ENCODE measurements at places on chromosomes 5 and 9.

GRCh38 chr5:142181096-142181495 lies 72.5 kb downstream of the NDFIP1 start:
- no peak for DNase-seq

- no peak for DNase-seq
These were observed 21.3 kb upstream of the NCS1 start for GRCh38 chr9:130150779-130151382.

DNA sequence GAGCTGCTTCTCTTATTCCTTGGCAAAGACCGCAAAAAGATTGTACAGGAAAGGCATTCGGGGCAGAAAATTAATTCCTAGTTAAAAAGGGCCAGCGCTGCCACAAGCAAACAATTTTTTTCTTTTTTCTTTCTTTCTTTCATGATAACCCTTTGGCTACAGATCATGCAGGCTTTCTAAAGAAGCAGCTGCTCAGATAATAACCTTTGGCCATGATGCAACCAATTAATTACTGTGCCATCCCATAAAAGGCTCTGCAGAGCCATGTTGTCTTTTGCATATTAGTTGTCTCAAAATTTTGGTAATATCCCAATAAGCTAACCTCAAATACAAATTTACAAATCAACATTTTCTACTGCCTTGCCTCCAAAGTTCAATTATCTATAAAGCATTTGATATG lies 758.4 kb upstream of the SEMA6A start:
- no peak for DNase-seq

- DNase-seq = no peak
These were observed 131.5 kb downstream of the ARHGAP26 start for GRCh38 chr5:142901476-142902185.

GRCh38 chr5:92567831-92568450 lies 1013.1 kb downstream of the NR2F1-AS1 start:
- DNase-seq = no peak

- DNase-seq = no peak
These were observed 412.0 kb downstream of the ACTL7B start for GRCh38 chr9:108443741-108444140.

DNA sequence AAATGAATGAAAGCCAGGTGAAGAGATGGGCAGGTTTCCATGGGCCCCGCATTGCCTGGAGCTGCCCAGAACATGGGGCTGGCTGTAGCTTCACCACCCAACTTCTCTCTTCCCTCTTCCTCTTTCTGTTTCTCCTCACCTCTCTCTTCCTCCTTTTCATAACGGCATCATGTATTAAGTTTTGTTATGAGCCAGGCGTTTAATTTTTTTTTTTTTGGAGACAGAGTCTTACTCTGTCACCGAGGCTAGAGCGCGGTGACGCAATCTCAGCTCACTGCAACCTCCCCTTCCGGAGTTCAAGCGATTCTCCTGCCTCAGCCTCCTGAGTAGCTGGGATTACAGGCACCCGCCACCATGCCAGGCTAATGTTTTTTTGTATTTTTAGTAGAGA lies 13.0 kb upstream of the SPINK4 start:
- no peak for DNase-seq

GRCh38 chr5:40160435-40160834 lies 519.3 kb upstream of the PTGER4 start:
- DNase-seq = no peak

GRCh38 chr5:68381060-68381459 lies 165.5 kb downstream of the PIK3R1 start:
- no peak for DNase-seq

DNA sequence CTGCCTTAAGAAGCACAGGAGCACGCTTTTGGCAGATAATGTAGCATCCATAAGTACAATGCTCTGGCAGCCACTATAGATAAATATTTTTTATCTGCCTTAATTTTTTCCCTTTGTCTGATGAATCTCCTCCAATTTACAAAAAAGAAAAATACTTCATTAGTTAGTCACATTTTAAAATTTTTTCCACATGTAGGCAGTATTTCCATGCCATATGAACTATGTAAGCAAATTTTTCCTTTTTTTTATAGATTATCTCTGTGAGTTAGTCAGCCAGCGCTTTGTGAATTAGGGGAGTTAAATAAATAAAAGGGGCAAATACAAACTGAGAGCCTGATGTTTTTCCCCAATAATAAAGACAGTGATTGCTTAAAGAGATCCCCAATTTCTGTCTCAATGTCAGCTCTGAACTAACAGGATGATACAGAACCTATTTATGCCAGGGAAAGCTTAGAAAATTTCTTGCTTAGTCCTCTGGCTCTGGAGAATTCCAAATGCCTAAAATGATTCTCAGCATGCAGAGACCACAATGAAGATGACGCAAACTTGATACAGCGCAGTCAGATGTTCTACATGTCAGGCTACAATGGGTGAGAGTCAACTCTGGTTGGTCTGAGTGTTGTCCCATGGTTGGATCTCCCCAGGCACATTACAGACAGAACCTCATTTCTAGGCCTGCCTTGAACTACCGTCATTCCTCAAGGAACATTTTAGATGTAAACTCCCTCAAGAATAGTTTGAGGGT lies 390.4 kb upstream of the CDH6 start:
- DNase-seq = no peak

- no peak for DNase-seq
These were observed 68.1 kb downstream of the AOPEP start for GRCh38 chr9:94794476-94795167.

DNA sequence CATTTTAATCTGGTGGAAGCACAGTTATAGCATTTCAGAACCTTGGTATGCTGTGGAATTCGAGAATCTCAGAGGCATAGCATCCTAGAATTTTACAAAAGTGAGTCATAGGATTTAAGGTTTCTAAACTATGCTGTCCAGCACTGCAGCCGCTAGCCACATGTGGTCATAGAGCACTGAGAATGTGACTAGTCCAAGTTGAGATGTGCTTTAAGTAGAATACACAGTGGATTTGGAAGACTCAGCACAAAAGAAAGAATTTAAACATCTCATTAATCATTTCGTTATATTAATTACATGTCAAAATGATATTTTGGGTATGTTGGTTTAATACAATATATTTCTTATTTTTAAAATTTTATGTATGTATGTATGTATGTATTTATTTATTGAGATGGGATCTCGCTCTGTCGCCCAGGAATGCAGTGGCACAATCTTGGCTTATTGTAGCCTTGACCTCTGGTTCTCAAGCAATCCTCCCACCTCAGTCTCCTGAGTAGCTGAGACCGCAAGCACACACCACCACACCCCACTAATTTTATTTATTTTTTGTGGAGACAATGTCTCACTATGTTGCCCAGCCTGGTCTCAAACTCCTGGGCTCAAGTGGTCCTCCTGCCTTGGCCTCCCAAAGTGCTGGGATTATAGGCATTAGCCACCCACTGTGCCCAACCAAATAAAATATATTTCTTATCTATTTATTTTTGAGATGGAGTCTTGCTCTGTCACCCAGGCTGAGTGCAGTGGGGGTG lies 20.4 kb upstream of the RPS14 start:
- no peak for DNase-seq

- DNase-seq = no peak
These were observed 368.2 kb downstream of the TMEM161B start for GRCh38 chr5:87900419-87900818.

- no peak for DNase-seq
These were observed 428.6 kb upstream of the ADAMTSL1 start for GRCh38 chr9:18045326-18045725.

DNA sequence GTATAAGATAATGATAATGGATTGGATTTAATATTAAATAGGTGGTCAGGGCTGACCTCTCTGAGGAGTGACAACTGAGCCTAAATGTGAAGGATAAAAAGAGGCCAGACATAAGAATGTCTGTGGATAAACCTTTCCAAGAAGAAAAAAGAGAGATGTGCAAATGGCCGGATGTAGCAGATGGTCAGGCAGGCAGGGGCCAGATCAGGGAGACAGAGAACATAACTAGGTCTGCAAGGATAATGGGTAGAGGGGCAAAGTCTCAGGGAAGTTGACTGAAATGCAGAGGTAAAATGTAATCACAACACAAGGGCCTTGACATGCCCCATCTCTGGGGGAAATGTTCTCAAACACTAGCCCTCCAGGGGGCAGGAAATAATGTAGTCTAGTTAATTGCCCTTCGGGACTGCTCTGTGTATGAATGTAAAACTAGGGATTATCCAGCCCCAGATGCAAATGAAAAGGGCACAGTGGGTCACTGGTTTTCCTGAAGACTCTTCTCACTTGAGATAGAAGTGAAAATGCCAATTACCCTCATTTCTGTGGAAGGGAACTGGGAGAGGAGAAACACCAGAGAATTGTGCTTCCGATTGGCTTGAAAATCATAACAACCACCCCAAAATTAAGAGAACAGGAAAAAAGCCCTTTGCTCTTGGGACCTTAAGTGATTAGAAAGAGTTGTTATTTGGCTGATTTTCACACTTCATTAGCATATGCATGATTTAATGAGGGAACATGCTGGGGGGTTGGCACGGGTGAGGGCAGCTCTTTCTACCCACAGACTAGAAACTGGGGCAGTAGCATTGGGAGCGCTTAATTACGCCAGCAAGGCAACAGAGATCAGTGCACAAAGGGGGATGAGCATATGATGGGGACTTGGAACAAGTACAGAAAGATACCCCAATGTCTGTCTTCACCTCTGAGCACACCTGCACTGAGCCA lies 88.6 kb downstream of the PPP2R2B start:
- no peak for DNase-seq

GRCh38 chr9:120368799-120369198 lies 211.2 kb downstream of the CDK5RAP2 start:
- DNase-seq = no peak
